Spleen (tissue), 13 donors: ENCODE measurements at places on chromosomes 4 and X. TPM values are rescaled to one million over a fixed set of nuclear protein-coding genes. Genes with fewer than 3 reads are reported as not detected.

The RIPPLY1 gene
- polyA plus RNA-seq: not detected

The HNRNPDL gene
- polyA plus RNA-seq: 218 TPM

The VCX gene
- polyA plus RNA-seq: not detected

The UXT gene
- polyA plus RNA-seq: 201 TPM

The PLAC8 gene
- 321 TPM for polyA plus RNA-seq

The PALLD gene
- 24.3 TPM for polyA plus RNA-seq

The RTL9 gene
- polyA plus RNA-seq: not detected

The KLB gene
- polyA plus RNA-seq: not detected

The PACRGL gene
- polyA plus RNA-seq: 6.2 TPM

The MAML3 gene
- 0.63 TPM for polyA plus RNA-seq

The UNC5C gene
- 0.80 TPM for polyA plus RNA-seq

The ADH6 gene
- 0.03 TPM for polyA plus RNA-seq

The NOX1 gene
- polyA plus RNA-seq: not detected

The ADGRG4 gene
- polyA plus RNA-seq: under 0.01 TPM

The MAGEA4 gene
- polyA plus RNA-seq: not detected

The FIP1L1 gene
- polyA plus RNA-seq: 35.2 TPM

The HS6ST2 gene
- not detected for polyA plus RNA-seq

The TSPYL2 gene
- polyA plus RNA-seq: 35.6 TPM

The ETDA gene
- not detected for polyA plus RNA-seq

The ADRA2C gene
- 15.5 TPM for polyA plus RNA-seq

The BRS3 gene
- polyA plus RNA-seq: not detected

The DKK2 gene
- polyA plus RNA-seq: 0.26 TPM

The LUZP4 gene
- not detected for polyA plus RNA-seq

The TXK gene
- polyA plus RNA-seq: 3.3 TPM

The NMU gene
- polyA plus RNA-seq: not detected

The CCDC110 gene
- 0.22 TPM for polyA plus RNA-seq

The UGT2A1 gene
- polyA plus RNA-seq: not detected

The PPARGC1A gene
- polyA plus RNA-seq: 0.63 TPM

The BCOR gene
- polyA plus RNA-seq: 9.8 TPM

The F8A3 gene
- not detected for polyA plus RNA-seq

The CCKAR gene
- not detected for polyA plus RNA-seq

The CEP135 gene
- polyA plus RNA-seq: 2.7 TPM

The FRMPD3 gene
- polyA plus RNA-seq: 0.05 TPM

The OTC gene
- not detected for polyA plus RNA-seq

The NIPAL1 gene
- polyA plus RNA-seq: 0.12 TPM

The DIPK2B gene
- 0.96 TPM for polyA plus RNA-seq

The USP26 gene
- not detected for polyA plus RNA-seq

The ETDB gene
- polyA plus RNA-seq: not detected

The ARR3 gene
- not detected for polyA plus RNA-seq

The CD38 gene
- 5.8 TPM for polyA plus RNA-seq

The SSX1 gene
- polyA plus RNA-seq: not detected

The ZNF674 gene
- polyA plus RNA-seq: 1.1 TPM

The NDUFB11 gene
- polyA plus RNA-seq: 77.5 TPM

The SRPK3 gene
- 0.26 TPM for polyA plus RNA-seq

The TADA2B gene
- 9.9 TPM for polyA plus RNA-seq

The ZNF595 gene
- 3.0 TPM for polyA plus RNA-seq

The DCAF8L2 gene
- not detected for polyA plus RNA-seq

The PABPC4L gene
- not detected for polyA plus RNA-seq

The CFI gene
- polyA plus RNA-seq: 9.8 TPM
